Activated B cell treated with CpG ODN at 0.5 μM for 24 hours (primary cell): ENCODE measurements at places on chromosomes 6 and 20. TPM values are rescaled to one million over a fixed set of nuclear protein-coding genes. Genes with fewer than 3 reads are reported as not detected.

DNA sequence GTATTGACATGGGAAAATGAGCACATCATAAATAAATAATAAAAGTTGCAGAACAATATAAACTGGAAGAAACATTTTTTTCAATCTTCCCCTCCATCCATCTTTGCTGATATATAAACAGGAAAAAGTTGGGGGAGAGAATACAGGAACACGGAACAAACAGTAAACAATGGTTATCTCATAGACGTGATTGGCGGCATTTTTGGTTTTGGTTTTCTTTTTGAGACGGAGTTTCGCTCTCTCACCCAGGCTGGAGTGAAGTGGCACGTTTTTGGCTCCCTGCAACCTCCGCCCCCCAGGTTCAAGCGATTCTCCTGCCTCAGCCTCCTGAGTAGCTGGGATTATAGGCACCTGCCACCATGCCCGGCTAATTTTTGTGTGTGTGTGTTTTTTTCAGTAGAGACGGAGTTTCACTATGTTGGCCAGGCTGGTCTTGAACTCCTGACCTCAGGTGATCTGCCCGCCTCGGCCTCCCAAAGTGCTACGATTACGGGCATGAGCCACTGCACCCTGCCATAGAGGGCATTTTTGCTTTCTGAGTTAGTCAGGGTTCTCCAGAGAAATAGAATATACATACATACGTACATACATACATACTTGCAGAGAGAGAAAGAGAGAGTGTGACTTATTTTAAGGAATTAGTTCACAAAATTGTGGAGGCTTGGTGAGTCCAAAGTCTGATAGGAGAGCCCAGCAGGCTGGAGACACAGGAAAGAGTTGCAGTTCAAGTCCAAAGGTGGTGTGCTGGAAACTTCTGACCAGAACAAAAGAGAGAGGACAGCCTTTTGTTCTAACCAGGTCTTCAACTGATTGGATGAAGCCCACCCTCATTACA, 22.6 kb downstream of the GNL1 start:
- H3K27me3 ChIP-seq, result no peaks in the 10 kb centered on the region
- no peaks in the 10 kb centered on the region for H3K36me3 ChIP-seq
- H3K27ac ChIP-seq, result peak overlapping the region; percentile 85
- DNase-seq, result no peak
- no peak overlapping the region for H3K4me3 ChIP-seq

The OPRL1 gene
- total RNA-seq, result 1.3 and 1.4 TPM in 2 replicates

The TRIM15 gene
- total RNA-seq, result not detected in 2 replicates

The NRM gene
- 17.4 and 17.8 TPM in 2 replicates for total RNA-seq

The SLC16A10 gene
- 0.02 and 0.13 TPM in 2 replicates for total RNA-seq
